Activated T-helper 1 cell treated with anti-CD3 and anti-CD28 coated beads, Interleukin-2, amount 50 U/mL, for 16 hours (primary cell): ENCODE measurements at places on chromosomes 2 and 18.

- no peak for DNase-seq
These were observed 457.8 kb upstream of the MEX3C start for GRCh38 chr18:51655327-51655698.

DNA sequence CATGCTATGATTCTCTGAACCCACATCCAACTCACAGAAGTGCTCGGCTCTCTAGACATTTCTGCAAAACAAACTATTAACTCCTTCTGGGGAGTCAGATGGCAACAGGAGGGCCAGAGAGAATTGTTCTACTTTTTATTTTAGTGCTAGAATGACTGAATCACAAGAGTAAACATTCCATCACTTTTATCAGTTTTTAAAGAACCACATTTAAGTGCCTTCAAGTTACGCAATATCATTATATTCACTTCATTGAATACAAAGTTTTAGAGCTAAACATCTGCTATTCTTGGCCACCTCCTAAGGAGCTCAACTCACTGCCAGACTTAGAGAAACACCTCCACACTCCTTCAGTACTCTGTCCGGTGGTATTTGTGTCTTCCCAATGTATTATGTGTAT is 22.4 kb downstream of the B4GALT6 start:
- DNase-seq: no peak

- no peak for DNase-seq
These were observed 793.3 kb downstream of the PLCL1 start for GRCh38 chr2:198597648-198598047.

- no peak for DNase-seq
These were observed 132.4 kb downstream of the PXDN start for GRCh38 chr2:1611886-1612285.

- DNase-seq: no peak
These were observed 756 bp upstream of the OST4 start for GRCh38 chr2:27071990-27072830.

- DNase-seq: no peak
These were observed 21.8 kb downstream of the HSPD1 start for GRCh38 chr2:197477797-197478196.

GRCh38 chr2:239762106-239762505 is 263.0 kb downstream of the NDUFA10 start:
- no peak for DNase-seq

DNA sequence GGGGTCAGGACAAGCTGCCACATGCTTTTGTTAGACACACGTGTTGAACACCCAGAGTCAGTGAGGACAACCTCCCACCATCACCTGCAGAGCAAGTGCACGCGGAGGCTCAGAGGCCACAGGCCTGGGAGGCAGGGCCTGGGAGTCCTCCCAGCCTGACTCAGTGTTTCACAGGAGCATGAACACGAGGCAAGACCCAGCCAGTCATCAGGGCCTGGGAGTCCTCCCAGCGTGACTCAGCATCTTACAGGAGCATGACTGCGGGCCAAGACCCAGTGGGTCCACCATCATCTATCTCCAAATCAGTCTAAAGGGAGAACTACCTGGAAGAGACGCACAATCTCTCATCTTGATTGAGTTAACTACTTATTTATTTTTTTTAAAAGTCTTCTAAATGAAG is 112.6 kb upstream of the PXDN start:
- no peak for DNase-seq

DNA sequence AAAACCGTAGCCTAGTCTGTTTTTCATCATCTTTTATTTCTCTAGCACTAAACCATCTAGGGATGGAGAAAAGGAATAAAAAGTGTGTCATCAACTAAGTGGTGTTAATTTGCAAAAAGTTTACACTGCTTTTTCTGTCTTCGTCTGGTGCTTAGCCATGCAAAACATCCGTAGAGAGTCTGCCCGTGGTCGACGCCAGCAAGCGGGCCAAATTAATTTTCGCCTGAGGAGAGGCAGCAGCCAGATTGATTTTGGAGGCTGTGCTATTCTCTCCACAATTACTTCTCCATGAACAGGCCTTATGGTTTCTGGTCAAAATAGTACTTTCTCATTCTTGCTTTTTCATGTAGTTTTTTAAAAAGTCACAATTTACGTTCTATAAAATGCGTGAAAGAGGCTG is 46.3 kb downstream of the TNFRSF11A start:
- DNase-seq: no peak

- DNase-seq: no peak
These were observed 78.2 kb downstream of the TCF4 start for GRCh38 chr18:55509631-55510324.

- no peak for DNase-seq
These were observed 10.7 kb upstream of the TWSG1 start for GRCh38 chr18:9323750-9324445.

DNA sequence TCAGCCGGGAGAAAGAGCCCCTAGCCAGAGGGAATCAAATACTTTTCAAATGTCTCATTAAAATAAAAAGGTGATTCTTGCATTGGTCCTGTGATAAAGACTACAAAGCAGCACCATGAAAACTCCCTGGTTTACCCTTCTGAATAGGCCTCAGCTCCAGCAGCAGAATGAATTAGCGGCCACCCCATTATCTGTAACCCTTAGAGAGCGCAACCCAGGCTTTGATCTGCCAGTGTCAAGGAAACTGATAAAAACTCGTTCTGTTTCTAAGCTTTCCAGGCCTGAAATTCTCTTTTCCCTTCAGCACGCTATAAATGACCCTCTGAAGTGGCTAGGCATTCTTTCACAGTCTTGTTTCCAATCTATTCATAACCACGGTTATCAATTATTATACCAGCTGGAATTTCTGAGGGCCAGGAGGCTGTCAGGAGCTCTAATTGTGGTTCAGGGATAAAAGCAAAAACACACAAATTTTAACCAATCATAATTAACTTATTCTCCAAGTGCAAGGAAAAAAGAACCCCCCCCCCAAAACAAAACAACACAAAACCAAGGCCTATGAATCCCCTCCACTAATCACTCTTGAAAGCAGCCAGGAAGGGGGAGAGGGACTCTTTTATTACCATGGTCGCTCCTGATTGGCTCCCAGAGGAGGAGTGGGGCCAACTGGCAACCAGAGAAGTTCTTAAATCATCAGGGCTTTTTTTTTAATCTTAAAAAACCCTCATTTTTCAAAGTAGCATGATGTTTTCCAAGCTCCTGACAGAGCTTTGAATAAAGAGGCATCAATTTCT is 258.9 kb downstream of the CYRIA start:
- no peak for DNase-seq

DNA sequence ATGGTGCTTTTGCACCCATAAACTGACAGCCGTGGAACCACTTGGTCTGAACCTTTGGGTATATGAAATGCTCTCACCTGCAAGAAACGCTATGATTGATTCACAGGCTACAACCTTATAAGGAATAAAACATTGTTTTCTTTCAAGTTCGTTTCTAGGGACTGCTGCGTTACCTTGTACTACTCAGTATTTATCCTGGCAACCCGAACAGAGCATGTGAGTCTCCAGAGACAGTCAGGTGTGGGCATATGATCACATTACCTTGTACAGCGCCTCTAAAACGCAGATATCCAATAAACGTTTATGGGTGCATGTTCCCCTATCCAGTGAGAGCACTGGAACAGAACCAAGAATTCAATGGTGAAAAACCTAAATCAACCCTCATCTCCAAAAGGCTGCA is 1.7 kb downstream of the CCBE1 start:
- no peak for DNase-seq

DNA sequence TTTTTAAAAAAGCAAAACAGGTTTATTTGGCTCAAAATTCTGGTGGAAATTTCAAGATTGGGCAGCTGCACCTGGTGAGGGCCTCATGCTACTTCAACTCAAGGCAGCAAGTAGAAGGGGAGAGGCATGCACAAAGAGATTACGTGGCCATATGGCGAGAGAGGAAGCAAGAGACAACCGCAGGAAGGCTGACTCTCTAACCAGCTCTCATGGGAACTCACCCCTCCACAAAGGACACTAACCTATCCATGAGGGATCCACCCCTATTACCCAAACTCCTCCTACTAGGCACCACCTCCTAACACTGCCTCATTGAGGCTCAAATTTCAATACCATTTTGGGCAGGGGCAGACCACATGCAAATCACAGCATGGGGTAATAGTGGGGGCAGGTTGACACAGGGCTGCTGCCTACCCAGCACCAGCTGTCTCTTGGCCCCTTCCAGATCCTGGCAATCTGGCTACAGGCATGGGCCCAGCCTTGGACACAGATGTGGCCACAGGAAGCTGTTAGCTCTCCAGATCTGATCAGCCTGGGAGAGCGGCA is 2.0 kb upstream of the CAPN10 start:
- DNase-seq: no peak

DNA sequence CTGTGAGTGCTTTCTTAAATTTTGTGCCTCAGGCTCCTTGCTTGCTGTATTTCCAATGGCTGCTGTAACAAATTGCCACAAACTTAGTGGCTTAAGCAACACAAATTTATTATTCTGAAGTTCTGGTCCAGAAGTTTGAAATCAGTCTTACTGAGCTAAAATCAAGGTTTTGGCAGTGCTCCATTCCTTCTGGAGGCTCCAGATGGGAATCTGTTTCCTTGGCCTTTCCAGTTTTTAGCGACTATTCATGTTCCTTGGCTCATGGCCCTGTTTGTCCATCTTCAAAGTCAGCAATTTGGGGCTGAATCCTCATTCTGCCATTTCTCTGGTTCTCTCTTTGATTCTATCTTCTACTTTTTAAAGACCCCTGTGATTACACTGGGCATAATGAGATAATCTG is 31.8 kb downstream of the STRADB start:
- DNase-seq: no peak

DNA sequence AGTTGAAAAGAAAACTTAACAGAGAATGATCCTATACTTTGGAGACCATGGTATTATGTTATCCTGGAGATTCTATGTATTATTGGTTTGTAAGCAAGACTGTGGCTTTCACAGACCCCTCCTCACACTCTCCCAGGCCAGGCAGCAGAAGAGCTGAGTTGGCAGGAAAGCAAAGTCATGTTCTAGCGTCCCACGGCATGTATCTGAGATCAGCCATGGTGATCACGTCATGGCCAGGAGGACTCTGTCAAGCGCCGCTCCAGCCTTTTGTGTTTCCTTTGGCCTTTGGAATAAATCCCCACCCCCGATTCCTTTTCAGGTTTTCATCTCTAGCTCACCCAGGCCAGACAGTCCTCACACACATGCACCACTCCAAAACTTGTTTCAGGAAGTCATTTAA is 39.1 kb downstream of the LRRC30 start:
- DNase-seq: no peak

GRCh38 chr18:56062931-56063330 is 474.9 kb upstream of the TCF4 start:
- no peak for DNase-seq

DNA sequence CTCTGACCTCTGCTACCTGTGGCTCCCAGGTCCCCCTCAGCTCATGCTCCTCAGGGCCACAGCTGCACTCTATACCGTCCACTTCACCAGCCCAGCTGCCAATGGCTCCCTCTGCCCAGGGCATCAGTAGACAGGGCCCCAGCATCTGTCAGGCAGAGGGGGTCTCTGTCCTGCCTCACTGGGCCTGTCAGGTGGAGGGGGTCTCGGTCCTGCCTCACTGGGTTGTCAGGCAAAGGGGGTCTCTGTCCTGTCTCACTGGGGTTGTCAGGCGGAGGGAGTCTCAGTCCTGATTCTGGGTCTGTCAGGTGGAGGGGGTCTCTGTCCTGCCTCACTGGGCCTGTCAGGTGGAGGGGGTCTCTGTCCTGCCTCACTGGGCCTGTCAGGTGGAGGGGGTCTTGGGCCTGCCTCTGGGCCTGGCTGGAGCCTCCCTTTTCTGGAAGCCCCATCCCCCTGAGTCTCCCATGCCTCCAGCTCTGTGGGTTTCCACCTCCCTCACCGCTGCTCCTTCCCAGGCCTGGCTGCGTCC is 19.9 kb downstream of the SNORC start:
- no peak for DNase-seq

DNA sequence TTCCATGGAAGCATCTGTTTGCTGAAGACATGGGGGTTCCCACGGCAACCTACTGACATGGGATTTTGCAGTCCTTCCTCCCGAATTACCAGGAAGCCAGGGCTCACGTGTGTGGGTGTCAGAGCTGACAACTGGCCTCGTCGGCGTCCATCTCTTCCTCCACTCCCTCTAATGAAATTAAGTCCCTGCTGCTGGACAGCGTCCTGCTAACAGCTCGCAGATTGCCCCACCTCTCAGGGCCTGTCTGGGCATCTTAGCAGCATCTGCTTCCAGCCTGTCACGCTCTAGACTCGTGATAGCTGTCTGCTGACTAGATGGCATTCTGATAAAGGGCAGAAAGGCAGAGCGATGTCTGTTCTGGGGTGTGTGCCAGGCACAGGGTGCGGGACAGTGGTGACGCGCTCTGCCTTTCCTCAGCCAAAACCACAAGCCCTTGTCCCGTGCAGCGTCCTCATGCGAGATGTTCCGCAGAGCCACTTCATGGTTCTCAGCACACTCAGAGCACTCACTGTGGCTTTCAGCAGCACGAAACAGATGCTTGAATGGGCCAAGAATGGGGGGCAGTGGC is 161.1 kb downstream of the ARL4C start:
- peak; percentile 8 for DNase-seq

DNA sequence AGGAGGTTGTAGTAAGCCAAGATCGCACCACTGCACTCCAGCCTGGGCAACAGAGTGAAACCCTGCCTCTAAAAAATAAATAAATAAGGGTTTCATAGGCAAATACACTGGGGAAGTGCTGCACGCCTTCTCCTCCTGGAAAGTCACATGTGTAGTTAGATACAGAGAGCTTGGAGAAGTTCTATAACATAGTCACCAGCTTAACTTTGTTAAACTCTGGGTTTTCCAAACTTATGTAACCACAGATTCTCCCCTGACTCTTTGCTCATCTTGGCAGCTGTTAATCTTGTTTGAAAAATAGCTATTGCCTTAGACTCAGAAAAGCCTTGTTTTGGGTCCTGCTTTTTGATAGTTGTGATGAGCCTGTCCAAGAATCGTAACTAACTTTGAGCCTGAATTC is 25.2 kb downstream of the KIAA2012 start:
- DNase-seq: no peak

DNA sequence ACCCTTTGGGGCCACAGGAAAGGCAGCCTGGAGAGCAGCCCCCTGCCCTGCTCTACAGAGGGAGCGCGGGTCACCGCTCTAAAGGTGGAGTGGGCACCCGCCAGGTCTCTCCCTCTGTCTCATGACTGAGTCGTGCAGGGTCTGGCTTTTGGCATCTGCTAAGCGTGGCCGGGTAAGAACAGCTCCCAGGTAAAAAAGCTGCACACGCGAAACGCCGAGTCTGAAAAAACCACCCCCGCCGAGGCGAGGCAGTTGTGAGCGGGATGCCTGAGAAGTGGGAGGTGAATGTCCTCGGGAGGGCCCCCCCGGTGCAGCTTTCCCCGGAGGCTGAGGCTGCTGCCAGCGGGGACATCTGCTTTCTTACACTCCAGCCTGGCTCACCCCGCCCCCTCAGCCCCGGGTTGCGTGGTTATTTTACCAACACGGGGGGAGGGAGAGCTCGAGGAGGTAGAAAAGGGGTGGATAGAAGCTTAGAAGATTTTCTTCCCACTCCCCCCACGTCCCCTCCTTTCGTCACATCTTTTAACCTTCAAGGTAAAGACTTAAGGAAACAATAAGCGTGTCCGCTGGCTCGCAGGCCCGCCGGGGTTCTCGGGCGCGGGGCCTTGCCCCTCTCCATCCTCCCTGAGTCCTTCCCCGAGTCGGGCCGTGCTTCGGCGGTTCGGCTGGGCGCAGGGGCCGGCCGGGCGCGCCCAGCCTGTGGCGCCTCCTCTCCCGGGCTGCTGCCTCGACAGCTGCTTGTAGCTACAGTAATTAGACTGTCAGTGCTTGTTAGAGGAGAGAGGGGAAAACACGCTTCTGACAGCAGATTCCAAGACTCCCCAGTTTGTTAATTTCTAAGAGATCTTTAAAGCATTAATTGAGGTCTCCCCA is 70.6 kb upstream of the PSMD14 start:
- no peak for DNase-seq

GRCh38 chr2:62506421-62506750 is 391 bp upstream of the TMEM17 start:
- no peak for DNase-seq

- no peak for DNase-seq
These were observed 211.9 kb downstream of the AGPS start for GRCh38 chr2:177604271-177605065.
